ENCODE measurements at places on chromosomes 3 and 15. TPM values are rescaled to one million over a fixed set of nuclear protein-coding genes. Genes with fewer than 3 reads are reported as not detected.
A peak's percentile ranks its signal among the peaks of the same experiment; 100 is the strongest.

SLC2A2 gene
- total RNA-seq = not detected

- peak; percentile 48 for DNase-seq
Measured at GRCh38 chr3:167684388-167684993, 30.7 kb upstream of the WDR49 start.

GRCh38 chr3:187942658-187943241 is 197.5 kb upstream of the BCL6 start:
- no peak for DNase-seq

- DNase-seq = no peak
Measured at GRCh38 chr3:134824791-134825190, 29.7 kb downstream of the EPHB1 start.

DNA sequence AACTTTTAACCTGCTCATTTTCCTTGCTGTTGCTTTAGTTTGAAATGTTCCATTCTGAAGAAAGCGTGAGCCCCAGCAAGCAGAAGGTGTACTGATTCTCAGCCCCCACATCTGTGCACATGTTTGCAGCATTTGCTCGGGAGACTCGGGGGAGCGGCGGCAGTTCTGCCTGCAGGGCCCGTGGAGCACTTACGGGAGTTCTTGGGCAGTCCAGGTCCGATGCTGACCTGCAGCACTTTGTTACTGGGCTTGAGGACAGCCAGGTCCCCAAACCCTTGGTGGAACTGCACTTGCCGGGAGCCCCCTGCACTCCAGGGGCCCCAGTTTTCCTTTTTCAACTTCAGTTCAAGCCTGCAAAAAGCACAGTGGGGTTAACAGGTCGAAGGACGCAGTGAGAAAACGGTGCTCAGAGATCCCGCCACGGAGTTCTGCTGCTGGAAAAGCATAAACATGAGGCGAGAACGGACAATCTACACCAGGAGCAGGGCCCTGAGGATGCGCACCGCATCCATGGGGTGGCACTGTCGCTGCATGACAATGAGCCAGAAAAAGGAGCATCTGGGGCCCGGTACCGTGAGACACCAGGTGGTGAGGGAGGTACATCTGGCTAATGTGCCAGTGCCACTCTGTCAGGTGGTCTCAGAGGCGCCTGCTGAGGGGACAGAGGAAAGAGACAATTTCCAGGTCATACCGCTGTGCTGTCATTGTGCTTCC is 45.6 kb upstream of the LDHAL6B start:
- no peak for DNase-seq

- DNase-seq = no peak
Measured at GRCh38 chr3:55524565-55525244, 37.6 kb upstream of the WNT5A start.

DNA sequence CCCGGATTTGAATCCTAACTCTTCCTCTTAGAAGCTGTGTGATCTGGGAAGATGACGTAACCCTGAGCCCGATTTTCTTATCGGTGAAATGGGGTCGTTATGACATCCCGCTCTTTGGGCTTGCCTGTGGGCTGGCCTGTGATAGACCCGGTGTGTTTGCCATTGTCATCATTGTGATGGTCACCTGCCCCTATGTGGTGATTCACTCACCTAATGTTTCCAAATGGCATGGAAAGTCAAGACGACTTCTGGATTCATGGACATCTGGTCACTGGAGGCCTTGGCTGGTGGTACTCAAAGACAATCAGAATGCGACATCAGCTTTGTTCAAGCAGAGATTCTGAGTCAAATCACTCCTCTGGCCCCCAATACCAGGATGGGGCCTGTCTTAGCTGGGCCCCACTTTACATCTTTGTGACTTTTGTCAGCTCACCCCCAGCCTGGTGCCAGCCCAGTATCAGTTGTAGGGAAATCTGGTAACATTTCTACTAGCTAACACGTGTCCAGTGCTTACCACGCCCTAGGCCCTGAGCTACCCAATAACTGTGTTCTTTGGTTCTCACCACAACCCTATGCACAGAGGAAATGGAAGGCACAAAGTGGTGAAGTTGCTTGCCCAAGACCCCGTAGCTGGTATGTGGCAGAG is 2.8 kb downstream of the TMEM43 start:
- no peak for DNase-seq

DNA sequence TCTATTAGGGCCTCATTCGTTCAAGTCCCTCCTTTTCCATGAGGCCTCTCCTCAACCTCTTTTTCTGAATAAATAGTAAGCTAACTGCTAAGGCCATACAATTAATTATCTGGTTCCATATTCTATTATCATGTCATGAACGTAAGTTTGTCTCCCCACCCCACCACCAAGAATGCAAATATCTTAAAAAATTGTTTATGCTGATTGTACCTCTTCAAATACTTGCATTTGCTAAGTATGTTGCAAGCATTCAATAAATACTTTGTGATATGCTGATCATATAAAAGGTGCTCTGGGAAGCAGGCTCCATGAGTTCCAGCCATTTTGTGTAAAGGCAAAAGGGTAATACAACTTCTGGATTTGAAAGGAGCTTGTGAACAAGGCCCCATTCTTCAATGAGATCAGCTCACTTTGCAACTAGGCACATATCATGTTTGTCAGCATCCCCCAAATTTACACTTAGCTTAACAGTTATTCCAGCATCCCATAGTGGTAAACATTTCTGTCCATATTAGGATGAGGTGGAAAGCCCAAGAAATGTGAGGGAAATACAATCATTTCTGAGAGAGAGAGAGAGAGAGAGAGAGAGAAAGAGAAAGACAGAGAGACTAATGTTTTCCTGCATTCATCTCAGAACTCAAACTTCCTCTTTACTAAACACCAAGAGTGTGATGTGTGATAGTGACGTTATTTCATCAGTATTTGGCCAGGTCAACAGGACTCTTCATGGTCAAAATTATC is 33.2 kb downstream of the SLC12A8 start:
- DNase-seq = no peak

ULK3 gene
- 19.7 TPM for total RNA-seq

- DNase-seq = peak; percentile 51
Measured at GRCh38 chr3:179967622-179968021, 69.1 kb downstream of the PEX5L start.

REC114 gene
- not detected for total RNA-seq

DNA sequence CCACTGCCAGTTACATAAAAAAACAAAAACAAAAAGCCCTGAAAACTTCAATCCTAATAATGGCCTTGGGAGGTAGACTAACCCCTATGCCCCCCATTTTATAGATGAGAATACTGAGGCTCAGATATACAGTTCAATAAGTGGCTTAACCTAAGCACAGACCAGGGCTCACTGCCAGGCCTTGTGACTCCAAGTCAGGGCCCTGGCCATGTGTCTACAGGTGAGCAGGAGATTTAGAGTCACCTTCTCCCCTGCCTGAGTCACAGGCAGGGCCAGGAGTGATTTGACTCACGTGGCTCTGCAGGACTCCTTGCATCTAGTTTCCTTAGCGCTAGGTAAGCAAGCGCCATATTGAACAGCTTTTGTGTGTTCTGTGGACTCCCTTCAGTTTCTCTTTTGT is 98.6 kb upstream of the ETV5 start:
- no peak for DNase-seq

ARHGAP31 gene
- 6.9 TPM for total RNA-seq

KIF9 gene
- 5.3 TPM for total RNA-seq

- no peak for DNase-seq
Measured at GRCh38 chr15:42788725-42789124, 51.8 kb upstream of the CDAN1 start.

- DNase-seq = no peak
Measured at GRCh38 chr15:99925661-99926461, 192.6 kb upstream of the LYSMD4 start.

- no peak for DNase-seq
Measured at GRCh38 chr3:25457671-25458419, 29.8 kb downstream of the RARB start.

PRKCD gene
- total RNA-seq = 1.2 TPM

MFN1 gene
- total RNA-seq = 42.5 TPM

PLXND1 gene
- 65.3 TPM for total RNA-seq

DNA sequence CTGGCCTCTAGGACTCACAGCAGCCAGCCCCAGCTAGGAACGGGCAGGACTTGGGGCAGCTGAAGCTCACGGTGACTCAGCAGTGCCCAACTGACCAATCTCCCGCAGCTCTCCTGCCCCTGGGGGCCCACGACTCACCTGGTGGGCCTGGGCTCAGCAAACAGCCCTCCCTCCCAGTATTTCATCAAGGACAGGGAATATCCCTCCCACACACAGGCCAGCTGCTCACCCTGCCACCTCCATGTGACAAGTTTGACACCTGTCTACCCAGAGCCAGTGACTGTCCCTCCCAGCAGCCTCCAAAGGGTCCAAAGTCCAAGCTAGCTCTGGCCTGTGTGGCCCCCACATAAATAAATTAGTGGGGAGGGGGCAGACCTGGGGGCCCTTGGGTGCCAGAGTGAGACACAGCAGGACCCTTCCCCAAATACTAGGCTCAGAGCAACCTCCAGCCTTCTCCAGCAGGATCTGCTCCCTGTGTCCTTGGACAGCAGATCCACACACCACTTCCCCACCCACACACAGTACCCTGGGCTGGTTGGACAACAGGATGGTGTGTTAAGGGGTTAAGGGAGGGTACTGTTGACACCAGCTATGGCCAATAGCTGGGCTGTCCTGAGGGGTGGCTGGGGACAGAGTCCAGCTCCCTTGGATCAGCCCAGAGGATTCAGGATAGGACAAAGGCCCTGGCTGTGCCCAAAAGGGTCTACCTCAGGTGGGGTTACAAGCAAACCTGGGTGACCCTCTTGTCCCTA is 4.3 kb downstream of the GNAT1 start:
- DNase-seq = no peak

DNA sequence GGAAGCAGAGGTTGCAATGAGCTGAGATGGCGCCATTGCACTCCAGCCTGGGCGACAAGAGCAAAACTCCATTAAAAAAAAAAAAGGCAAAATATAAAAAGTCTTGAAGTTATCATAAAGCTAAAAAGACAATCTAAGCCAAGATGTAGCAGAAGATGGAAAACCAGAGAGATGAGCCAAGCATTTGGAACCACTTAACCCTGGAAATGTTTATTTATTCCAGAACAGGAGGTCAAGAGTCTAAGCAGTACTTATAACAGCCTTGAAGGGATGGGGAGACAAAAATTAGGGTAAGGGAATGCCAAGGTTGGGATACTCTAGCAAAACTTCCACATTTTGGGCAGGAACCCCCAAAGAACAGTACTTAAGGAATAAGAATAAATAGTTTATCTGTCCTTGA is 30.1 kb downstream of the FAIM start:
- no peak for DNase-seq

DNA sequence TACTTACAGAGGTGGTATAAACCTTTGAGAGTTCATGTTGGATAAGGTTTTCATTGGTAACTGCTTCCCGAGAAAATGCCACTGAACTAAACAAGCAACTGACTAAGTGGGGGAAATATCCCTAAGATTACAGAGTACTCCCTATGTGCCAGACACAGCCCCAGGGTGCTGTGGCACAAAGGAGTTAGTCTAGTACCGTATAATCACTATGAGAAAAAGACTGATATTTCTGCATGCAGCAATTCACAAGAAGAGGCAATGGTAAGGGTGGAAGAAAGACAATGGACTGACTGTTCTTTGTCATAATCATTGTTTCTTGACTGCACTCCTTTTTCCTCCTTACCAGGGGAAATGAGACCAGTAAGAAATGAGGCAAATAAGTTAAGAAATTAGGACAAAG is 20.0 kb upstream of the SLC25A26 start:
- no peak for DNase-seq

CHSY1 gene
- total RNA-seq = 22.5 TPM

ACVR2B gene
- total RNA-seq = 0.74 TPM

DNA sequence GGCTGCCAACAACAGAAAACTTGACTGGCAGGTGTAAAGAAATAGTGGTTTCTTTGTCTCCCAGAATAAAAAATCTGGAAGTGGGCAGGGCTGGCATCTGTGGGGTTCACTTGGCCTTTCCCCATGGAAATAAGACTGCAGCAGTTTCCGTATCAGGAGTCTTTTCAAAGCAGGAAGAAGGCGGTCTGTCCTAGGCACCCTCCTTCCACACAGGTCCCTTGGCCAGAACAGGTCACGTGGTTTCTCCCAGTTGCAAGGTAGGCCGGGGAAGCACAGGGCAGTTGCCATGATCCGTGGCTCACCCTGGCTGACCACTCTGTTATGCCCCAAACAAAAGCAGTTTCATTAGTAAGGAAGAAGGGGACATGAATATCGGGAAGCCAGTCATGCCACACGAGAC is 45.4 kb downstream of the ZDHHC19 start:
- DNase-seq = no peak

DNA sequence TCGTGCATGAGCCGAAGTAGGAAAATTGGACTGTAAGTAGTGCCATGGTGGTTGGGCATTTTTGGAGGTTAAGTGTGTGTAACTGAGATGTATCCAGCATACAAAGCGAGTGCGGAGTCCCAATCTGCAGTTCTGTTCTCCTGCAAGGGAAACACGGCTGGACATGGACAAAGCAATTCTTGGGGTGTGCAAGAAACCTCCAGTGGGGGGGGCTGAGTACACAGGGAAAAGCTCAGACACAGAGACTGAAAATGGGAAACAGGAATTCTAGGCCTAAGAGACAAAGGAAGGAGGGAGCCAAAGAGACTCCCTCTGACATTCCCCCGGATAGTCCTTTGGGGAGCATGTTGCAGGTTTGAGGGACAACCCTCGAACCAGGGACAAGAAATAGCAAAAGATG is 83.2 kb upstream of the PLSCR4 start:
- DNase-seq = peak; percentile 14

- peak; percentile 95 for DNase-seq
Measured at GRCh38 chr3:106428565-106428994, 559.8 kb upstream of the CBLB start.

DNA sequence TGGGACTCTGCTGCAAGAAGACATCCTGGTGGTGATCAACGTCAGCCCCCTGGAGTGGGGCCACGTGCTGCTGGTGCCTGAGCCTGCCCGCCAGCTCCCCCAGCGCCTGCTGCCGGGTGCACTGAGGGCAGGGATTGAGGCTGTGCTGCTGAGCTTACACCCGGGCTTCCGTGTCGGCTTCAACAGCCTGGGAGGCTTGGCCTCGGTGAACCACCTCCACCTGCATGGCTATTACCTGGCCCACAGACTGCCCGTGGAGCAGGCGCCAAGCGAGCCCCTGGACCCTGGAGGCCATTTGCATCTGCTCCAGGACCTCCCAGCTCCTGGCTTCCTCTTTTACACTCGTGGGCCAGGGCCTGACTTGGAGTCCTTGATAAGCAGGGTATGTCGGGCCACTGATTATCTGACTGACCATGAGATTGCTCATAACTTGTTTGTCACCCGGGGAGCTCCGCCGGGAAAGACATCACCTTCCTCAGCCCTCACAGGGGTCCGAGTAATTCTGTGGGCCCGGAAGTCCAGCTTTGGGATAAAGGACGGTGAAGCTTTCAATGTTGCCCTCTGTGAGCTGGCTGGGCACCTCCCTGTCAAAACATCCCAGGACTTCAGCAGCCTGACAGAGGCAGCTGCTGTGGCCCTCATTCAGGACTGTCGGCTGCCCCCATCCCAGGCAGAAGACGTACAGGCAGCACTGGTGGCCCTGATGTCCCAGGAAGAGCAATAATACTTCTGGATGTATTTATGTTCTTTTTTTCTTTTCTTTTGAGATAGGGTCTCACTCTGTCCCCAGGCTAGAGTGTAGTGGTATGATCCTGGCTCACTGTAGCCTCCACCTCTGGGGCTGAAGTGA is 7.6 kb downstream of the GDPGP1 start:
- DNase-seq = no peak

XCR1 gene
- total RNA-seq = not detected

- DNase-seq = no peak
Measured at GRCh38 chr3:52535411-52536111, 844 bp upstream of the UQCC5 start.

PFN2 gene
- total RNA-seq = 336 TPM

Data from H4 (cell line).